ENCODE measurements at places on chromosomes 3 and 15.

DNA sequence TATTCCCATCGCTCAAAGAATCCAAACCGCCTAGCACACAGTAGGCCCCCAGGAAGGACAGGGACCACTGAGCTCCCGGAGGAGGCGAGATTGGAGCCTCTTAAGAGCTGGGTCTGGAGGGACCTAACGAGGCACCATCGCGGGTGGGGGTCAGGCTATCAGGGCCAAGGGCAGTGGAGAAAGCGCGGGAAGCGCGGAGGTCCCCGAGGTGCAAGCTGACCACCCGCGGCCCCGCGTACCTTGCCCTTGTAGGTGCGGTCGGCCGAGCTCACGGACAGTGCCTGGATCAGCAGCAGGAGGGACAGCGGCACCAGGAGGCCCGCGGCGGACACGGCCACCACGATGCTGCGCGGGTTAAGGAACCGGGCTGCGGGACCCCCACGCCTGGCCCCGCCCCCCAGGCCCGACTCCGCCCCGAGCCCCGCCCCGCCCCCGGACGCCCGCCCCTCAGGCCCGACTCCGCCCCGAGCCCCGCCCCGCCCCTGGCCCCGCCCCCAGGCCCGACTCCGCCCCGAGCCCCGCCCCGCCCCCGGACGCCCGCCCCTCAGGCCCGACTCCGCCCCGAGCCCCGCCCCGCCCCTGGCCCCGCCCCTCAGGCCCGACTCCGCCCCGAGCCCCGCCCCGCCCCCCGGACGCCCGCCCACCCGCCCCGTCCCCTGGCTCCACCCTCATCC, 3.9 kb downstream of the ZDHHC19 start:
- DNase-seq, result no peak

DNA sequence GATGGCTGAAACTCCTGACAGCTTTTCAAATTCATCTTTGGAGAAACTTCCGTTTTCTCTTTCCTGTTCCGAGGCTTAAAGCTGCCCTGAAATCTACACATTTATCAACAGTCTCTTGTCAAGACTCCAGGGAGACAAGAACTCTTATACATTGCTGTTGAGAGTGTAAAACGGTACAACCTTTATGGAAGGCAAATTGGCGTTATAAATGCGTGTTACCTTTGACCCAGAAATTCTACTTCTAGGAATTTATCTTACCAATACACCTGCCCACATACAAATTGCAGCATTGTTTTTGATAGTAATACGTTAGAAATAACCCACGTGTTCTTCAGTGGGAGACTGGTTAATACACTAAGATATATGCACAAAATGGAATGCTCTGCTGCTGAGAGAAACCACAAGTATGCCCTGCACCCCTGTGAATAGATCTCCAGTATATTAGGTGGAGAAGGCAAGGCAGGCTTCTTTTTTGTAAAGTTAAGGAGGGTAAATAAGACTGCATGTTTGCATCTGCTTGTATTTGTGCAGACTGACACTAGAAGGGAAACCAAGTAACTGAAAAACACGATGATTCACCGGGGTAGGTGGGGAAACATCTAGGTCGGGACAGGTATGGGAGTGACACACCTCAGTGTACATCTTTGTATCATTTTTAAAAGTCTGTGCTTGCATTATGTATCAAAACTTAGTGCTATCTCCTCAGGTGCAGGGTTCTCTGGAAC, 97.5 kb downstream of the IGF1R start:
- DNase-seq, result no peak

- no peak for DNase-seq
Observed at GRCh38 chr15:29131840-29132420, 137.7 kb downstream of the NSMCE3 start.

DNA sequence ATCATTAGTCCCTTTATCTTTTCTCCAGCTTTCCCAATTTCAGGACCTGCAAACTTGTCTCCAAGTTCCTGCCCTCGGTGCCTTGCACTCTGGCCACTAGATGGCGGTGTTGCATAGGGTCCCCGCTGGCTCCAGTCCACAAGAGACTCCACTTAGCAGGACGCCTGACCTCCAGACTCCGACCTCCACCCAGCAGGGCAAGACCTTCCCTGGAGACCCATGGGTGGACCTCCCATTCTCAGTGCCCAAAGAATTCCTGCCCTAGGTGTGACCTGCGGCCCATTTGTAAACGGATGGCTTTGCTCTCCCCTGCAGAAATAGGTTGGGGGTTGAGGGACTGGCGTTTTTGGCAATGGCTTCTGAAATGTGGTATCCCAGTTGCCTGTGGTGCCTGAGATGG, 82.6 kb downstream of the LSM3 start:
- DNase-seq, result no peak

DNA sequence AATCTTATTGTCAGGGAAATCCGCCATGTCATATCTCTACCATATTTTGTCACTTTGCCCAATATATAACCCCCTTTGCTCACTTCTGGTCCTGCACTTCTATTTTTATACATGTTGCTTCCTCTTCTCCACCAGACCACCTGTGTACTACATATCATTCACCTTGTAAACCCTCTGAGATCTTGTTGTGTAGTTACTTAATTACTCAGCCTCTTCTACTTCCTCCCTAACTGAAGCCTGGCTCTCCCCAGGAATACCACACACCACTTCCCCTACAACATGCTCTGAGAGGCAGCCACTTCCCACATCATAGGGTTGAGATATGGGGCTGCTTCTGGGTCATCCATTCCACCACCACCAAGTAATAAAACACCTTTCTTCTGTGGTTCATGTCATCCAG, 10.0 kb downstream of the HEXA start:
- no peak for DNase-seq

DNA sequence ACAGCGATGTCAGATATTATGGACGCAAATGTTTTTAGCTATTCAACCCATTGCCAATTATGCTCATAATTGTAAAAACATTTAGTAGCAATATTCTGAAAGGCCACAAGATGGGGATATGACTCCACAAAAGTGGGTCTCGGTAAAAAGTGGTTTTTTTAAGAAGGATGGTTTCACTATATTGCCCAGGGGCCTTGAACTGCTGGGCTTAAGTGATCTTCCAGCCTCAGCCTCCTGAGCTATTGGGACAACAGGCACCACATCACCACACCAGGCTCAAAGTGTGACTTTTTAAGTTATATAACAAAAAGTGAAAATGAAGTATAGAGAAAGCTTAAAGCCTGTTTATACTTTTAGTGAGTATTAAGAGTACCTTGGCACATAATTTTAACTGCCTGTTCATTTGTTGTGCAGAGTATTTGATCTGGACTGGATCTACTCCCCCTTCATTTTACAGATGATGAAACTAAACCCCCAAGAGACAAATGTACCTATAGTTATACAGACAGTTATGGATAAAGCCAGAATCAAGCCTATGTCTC, 9.4 kb downstream of the NAA50 start:
- DNase-seq, result peak; percentile 2

DNA sequence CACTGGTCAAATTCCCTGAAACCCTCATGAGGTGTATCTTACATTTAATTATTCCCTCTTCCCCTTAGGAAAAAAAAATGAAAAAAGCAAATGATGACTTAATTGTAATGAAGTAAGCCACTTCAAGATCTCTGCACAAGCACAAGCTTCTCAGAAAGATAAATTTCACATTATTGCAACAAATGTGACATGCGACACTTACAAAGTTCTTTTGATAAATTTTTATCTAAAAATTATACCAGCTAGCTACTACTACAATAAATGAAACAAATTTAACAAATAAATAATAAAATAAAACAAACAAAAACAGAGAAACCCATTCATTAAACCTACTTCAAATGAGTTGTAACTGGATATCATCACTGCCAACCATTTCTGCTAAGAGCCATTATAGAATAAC, 10.0 kb upstream of the TM2D3 start:
- no peak for DNase-seq

- DNase-seq, result no peak
Observed at GRCh38 chr3:187012609-187013051, 82.3 kb downstream of the ST6GAL1 start.

DNA sequence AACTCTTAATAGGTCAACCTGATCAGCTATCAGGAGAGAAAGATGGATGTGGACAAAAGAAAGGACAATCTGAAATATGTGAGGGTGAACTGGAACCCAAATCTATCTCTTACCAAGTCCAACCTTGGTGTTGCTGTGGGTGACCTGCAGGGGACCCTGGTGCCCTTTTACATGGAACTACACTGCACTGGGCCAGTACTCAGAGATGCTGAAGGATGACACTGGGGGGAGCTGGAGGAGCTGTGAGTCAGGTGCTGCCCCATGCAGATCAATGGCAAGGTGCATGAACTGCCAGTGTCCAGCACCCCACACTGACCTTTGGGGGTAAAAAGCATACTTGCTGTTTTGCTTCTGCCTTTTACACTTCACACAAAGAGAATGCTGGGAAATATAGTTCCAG, 55.6 kb upstream of the TBC1D5 start:
- DNase-seq, result no peak

GRCh38 chr15:79942741-79943481, 28.1 kb downstream of the BCL2A1 start:
- DNase-seq, result no peak

DNA sequence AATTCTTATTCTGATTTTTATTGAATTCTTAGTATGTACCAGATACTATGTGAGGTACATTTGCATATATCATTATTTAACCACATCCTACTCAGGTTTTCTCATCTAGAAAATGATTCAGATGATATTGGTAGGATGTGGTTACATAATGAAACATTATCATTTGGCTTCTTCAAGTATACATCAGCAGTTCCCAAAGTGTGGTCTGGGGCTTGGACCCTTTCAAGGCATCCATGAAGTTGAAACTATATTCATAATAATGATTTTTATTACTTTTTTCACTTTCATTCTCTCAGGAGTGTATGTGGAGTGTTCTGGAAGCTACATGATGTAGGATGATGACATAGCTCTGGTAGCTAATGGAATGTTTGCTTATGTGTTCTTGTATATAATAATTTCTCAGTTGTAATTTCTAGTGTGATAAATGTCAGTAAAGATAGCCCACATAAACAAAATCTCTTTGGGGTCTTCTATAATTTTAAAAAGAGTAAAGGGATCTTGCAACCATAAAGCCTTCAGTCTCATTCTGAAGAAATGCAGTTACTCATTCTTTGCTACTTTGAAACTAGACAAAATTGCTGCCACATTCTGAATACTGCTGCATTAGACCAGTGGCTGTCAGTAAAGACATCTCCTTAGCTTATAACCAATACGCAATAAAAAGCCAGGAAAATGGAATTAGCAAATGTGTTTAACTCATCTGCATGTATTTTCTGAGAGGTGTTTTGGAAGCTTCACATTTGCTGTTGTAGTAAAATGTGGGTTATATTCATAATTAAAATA, 95.8 kb downstream of the PPARG start:
- DNase-seq, result no peak

DNA sequence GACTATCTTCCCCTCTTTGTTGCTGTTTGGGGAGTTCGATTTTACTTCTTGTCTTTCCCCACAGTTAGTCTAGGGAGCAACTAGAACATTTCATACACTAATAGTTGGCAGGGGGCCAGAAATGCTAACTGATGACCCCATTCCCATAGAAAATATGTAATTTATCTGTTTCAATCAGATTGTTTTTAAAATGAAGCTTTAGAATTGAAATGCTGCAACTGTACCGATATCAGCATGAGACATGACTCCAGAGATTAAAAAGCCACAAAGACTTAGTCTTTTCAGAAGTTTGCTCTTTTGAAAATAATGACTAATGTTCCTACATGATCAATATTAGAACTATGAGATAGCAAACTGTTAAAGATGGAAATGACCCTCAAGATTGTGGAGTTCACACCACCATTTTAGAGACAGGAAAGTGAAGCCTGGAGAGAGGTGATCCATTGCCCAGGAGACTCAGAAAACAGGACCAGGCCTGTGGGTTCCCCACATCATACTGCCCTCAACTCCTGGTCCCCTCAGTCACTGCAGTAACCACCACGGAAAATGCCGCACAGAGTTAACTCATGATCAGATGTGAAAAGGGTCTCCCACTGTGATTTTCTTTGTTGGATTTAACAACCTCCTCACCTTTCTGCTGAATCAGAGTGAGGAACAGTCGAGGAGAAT, 130.3 kb downstream of the CHDH start:
- DNase-seq, result no peak

- no peak for DNase-seq
Observed at GRCh38 chr15:33066584-33066983, 127.9 kb downstream of the FMN1 start.

DNA sequence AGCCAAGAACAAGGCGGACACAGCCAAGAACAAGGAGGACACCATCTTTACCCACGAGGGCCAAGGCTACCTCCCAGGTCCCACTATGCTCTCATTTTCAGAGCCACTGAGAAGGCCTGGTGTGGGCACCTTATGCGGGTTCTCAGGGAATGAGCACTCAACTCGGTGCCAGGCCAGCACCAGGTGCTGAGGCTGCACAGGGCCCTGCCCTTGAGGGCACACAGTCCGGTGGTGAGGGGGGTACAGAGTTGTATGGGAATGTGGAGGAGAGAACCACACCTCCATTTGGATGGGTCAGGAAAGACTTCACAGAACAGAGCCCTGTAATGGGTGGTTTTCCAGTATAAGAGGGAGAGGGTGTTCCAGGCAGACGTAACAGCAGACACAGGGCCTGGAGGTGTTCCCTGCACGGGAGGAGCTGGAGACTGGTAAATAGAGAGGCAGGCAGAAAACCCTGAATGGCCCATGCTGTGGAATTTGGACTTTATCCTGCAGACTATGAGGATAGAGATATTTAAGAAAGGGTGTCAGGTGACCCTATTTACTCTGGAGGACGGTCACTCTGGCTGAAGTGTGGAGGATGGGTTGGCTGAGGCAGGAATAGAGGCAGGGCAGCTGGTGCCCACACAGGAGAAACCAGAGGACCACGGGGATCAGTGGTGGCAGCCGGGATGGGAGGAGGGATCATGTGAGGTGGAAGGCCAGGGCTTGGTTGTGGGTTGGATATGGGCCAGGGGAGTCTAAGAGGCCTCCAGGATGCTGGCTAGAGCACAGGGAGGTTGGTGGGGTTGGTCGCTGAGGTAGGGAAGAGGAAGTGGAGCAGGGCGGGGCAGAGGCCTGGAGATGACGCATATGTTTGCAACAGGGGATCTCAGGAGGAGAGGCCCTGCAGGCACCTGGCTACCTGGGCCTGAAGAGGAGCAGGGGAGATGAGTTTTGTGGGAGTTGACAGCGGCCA, 34.6 kb downstream of the CRABP1 start:
- no peak for DNase-seq

- no peak for DNase-seq
Observed at GRCh38 chr3:129736070-129736469, 129.6 kb upstream of the PLXND1 start.
